ENCODE measurements at places on chromosomes 5 and 9. TPM values are rescaled to one million over a fixed set of nuclear protein-coding genes. Genes with fewer than 3 reads are reported as not detected.
A peak's percentile ranks its signal among the peaks of the same experiment; 100 is the strongest.

IRX1 gene
- not detected for total RNA-seq

SLC36A3 gene
- not detected for total RNA-seq

NKD2 gene
- total RNA-seq, result not detected

WNT8A gene
- not detected for total RNA-seq

EIF4E1B gene
- not detected for total RNA-seq

- DNase-seq, result peak; percentile 50
Observed at GRCh38 chr5:14268738-14269137, 125.6 kb downstream of the TRIO start.

GRCh38 chr5:169299191-169299662 lies 1.7 kb downstream of the SLIT3 start:
- DNase-seq, result no peak

- DNase-seq, result no peak
Observed at GRCh38 chr5:109469896-109470662, 60.3 kb upstream of the PJA2 start.

GRCh38 chr5:127290019-127290945 lies at the start of gene MEGF10:
TSS of gene MEGF10 (plus strand) at chr5:127290796. CDS start at chr5:127331309, 40,513 bp downstream.
- peak; percentile 17 for DNase-seq

DNA sequence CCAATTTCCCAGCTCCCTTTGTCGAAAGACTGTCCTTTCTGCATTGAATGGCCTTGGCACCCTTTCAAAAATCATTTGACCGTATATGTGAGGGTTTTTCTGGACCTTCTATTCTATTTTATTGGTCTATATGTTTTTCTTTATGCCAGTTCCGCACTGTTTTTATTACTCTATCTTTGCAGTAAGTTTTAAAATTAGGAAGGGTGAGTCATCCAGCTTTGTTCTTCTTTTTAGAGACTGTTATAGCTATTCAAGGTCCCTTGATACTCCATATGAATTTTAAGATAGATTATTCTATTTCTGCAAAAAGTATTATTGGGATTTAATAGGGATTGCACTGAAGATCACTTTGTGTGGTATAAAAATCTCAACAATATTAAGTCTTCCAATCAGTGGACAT lies 44.2 kb upstream of the STARD4 start:
- DNase-seq, result no peak

DNA sequence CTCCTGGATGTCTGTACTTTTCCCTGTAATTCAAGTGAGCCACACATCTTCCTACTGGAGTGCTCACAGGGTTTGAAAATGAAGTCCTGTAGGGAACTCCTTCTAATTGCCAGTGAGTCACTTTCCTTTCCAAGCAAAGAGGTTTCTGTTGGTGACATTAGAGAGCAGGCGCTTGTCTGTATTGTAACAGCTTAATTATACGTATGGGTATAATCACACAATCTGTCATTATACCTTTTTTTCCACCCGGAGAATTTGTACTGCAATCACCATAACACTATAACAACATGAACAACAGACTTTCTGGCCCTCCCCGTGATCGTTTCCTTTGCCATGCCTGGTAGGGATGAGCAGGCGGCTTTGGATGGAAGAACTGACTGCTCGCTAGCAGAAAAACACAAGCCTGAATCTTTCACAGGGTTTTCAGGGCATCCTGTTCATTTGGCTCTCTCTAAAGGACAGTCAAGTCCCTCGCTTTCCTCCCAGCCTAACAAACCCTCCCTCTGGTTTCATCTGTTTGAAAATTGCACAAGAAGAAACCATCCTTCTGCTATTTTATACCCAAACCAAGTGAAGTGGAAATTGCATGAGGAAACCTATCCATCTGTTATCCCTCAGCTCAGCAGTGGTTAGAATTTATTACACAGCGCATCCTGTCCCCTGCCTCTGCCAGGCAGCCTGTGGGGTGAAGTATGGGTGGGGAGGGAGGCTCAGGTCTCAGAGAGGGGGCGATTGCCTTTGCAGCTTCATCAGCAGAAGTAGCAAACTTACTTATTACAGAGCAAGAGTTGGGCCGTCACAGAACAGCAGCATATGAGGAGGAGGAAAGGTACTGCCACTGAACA lies 307.0 kb upstream of the TLE4 start:
- no peak for DNase-seq

GRCh38 chr5:127431977-127432585 lies 85.4 kb upstream of the PRRC1 start:
- no peak for DNase-seq

GRCh38 chr9:76355886-76356285 lies 38.3 kb downstream of the RFK start:
- no peak for DNase-seq

- DNase-seq, result no peak
Observed at GRCh38 chr9:85444243-85444642, 297.5 kb downstream of the AGTPBP1 start.

- peak; percentile 5 for DNase-seq
Observed at GRCh38 chr5:83026930-83027687, 50.1 kb downstream of the TMEM167A start.

GRCh38 chr5:80739057-80739456 lies 84.3 kb upstream of the DHFR start:
- no peak for DNase-seq
